ENCODE measurements at places on chromosomes 13 and 19.

DNA sequence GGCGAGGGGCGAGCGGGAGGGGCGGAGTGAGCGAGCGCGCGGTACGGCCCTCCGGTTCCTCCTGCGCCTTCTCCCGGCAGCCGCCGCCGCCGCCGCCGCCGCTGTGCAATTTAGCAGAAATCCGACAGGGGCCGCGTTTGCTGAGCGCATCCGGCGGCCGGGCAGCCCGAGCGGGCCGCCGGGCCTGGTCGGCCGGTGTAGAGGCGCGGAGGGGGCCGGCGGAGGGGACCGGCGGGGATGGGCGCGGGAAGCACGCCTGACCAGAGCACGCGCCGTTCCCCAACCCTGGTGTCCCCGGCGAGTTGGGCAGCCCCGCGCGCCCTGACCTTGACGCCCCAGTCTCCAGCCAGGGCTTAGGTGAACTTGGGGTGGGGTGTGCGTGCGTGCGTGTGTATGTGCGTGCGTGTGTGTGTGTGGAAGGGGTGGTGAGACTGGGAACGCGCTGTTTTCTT lies 144.5 kb upstream of the ZNF536 start:
- DNase-seq: peak; percentile 82

- DNase-seq: no peak
Observed at GRCh38 chr13:76552807-76553206, 333.4 kb downstream of the KCTD12 start.

DNA sequence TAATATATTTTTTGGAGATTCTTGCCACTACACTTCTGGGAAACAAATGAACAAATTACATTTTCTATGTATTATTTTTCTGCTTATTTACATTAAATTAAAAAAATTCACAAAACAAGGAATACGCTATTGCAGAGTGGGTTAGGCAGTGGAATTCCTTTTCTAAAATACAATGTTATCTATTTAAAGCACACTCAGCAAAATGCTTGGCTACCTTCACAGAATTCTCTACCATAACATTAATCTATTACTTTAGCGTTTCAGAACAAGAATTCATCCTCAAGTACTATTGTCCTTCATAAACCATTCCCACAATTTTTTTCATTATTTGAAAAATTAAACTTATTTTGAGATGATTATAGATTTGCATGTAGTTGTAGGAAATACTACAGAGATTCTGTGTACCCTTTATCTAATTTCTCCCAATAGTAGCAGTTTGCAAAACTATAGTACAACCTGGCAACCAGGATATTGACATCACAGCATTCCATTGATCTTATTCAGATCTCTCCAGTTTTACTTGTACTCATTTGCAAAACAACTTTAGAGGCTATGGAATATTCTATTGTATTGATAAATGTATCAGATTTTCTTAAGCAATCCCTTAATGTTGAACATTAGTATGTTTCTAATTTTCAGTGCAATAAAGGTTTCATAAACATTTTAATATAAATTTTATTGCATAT lies 120.9 kb downstream of the DLEU7 start:
- no peak for DNase-seq

DNA sequence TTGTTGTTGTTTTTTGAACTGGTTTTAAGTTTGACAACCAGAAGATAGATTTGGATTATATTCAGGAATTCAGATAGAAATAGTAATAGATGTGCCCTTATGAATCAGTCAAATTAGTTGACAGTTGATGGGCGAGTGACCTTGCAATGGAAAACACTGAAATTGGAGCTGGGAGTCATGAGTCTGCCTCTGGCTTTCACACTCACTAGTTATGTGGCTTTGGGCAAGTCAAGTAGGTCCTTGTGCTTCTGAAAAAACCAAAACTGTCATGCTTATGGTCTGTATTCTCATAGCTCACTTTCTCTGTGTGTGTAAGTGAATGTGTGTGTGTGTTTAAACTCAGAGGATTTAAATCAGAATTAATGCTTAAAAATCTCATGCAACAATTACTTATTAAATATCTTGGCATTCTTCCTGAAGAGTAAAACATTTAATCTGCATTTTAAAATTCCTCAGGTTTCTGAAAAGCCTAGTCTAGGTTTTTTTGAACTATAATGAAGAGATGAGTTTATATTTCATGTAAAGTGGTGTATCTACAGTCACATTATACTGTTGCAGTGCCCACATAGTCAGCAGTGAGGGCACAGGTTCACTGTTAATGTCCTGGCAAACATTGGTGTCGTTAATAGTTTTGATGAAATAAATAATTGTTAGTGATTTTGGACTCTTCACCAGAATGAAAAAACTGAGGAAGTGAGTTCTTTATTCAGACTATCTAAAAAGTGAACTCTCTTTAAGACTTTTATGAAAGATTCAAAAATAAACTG lies 32.5 kb downstream of the UCHL3 start:
- no peak for DNase-seq

- DNase-seq: peak; percentile 57
Observed at GRCh38 chr13:34025746-34026145, 207.8 kb downstream of the RFC3 start.

GRCh38 chr13:112760435-112760834 lies 70.6 kb downstream of the ATP11A start:
- no peak for DNase-seq

- no peak for DNase-seq
Observed at GRCh38 chr13:46121597-46122163, 16.8 kb upstream of the CPB2 start.

GRCh38 chr13:93805736-93806135 lies 579.1 kb downstream of the GPC6 start:
- no peak for DNase-seq

GRCh38 chr13:46676378-46676725 lies 120.6 kb downstream of the ESD start:
- DNase-seq: no peak

- no peak for DNase-seq
Observed at GRCh38 chr13:26448032-26448431, 109.5 kb upstream of the WASF3 start.

DNA sequence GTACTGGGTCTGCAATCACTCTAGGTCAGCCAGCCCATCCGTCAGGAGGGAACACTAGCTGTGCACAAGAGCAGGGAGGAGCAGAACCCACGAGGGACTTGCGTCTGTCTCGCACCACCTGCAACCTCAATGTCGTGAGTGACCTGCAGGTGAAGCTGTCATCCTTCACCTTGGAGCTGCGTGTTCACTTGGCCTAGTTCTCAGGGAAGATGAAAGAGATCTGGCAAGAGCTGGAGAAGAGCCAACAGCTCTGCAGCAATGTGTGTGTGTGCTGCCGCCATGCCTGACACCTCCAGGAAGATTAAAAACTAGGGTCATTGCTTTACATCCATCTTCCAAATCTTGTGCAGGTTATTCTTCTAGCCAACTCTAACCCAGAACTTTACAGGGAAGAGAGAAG lies 117.6 kb upstream of the MRI1 start:
- DNase-seq: no peak

DNA sequence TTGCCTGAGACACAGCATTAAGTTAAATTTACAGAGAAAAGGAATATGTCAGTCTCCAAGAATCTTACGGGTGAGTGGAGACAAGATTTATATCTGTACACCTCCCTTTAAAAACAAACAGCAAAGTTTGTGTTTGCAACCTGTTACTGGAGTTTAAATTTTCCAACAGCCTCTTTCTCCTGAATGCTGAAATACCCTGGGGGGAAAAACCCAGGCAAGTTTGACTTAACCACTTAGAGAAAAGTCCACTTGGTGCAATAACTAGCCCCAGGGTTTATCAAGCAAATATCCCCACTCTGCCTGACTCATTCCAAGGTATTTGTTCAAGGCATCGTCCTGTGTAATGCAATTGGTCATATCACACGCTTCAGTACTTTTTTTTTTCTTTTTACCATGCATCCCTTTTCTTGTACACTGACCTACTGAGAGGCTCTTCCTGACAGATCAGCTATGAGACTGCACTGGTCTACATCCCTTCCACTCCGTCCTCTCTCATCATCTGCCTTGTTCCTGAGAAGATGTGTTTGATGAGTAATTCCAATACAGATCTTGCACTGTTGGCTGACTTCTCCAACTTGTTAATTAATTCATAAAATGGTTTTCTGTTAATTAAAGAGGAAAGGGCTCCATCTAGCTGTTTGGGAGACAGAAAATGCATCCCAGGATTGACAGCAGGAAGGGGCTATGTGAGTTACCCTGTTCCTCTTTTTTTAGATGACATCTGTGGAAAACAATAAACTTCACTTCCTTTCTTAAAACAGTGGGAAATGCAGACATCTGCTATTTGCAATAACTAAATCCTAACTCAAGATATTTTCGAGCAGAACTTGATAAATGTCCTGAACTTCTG lies 212.5 kb upstream of the IRS2 start:
- peak; percentile 52 for DNase-seq

DNA sequence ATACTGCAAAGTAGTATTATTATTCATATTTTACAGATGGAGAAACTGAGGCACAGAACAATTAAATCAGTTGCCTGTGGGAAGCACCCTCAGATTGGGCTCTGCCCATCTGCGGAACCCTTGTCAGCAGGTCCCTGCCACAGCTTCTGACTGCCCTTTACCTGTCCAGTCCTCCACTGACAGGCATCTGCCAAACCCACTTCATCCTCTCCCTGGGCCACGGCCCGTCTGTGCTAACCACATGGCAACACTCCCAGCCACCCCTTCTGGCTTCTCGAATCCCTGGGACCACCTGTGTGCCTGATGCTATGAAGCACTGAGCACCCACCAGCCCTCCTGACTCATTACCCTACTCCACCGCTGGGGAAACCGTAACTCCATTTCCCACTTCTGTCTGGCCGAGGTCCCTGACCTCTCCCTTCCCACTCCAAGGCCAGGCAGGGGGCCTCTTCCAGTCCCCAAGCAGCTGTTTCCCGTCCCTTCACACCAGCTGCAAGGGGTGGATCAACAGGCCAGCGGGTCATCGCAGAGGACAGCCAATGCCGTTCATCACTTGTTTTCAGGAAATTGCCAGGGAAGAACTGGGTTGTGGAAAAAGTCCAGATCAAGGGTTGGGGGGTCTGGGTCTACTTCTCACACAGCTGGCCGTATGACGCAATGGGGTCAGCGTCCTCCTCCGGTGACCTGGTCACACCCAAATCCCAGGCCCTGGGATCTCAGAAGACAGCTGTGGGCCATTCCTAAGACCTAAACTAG lies 2.5 kb downstream of the KANK3 start:
- DNase-seq: no peak

DNA sequence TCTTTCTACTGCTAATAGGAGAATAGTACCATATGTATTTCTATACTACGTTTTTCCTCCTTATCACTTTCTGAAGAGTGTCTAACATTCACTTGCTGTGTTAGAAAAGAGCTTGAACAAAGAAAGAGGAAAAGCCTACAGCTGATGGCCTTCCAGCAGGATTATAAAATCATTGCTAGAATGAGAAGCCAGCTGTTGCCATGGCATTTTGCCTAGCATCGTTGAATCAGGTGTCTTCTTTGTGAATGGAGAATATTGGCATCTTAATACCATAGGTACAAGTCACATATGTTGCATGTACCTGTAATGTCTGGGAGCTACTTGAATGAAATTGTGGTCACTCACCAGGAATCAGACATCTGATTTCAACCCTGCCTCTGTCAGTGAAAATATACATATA lies 1174.9 kb downstream of the PCDH17 start:
- DNase-seq: no peak

- peak; percentile 70 for DNase-seq
Observed at GRCh38 chr13:95714142-95714832, 37.3 kb downstream of the DNAJC3 start.

GRCh38 chr19:7917267-7918061 lies 2.7 kb upstream of the SNAPC2 start:
- DNase-seq: peak; percentile 70

- no peak for DNase-seq
Observed at GRCh38 chr13:29109987-29110386, 289.8 kb downstream of the MTUS2 start.

DNA sequence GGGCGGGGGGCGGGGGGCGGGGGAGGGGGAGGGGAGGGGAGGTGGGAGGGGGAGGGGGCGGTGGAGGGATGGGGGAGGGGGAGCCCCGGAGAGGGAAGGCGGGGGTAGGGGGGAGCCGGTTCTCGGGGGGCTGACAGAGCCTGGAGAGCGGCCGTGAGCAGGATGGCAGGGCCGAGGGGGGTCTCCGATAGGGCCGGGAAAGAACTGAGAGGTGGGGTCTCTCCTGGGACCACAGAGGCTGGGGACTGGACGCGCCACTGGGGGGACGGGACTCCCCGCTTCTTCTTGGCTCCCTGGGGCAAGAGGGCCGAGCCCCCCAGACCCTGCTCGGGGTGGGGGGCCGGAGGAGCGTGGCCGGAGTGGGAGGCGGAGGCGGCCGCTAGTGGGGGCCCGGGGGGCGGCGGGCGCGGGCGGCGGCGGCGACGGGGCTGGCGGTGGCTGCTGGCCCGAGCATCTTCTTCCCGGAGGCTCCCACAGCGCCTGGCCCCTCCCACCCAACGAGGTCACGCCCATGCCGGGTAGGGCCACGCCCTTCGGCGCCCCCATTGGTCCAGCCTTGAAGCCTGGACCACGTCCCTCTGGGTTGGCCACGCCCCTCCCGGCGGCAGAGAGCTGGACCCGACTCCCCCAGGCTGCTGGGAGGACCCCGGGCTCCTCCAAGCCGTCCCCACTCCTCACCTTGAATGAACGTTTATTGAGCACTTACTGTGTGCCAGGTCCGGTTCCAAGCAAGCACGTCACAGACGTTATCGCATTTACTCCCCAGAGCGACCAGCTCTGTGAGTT lies at the start of gene NOVA2:
Gene NOVA2 (minus strand): TSS at position 313 of the 786 bp plus-strand sequence. CDS start 514 bp downstream, outside the sequence.
- peak; percentile 80 for DNase-seq

GRCh38 chr13:28630869-28631268 lies 28.1 kb upstream of the POMP start:
- DNase-seq: peak; percentile 30

DNA sequence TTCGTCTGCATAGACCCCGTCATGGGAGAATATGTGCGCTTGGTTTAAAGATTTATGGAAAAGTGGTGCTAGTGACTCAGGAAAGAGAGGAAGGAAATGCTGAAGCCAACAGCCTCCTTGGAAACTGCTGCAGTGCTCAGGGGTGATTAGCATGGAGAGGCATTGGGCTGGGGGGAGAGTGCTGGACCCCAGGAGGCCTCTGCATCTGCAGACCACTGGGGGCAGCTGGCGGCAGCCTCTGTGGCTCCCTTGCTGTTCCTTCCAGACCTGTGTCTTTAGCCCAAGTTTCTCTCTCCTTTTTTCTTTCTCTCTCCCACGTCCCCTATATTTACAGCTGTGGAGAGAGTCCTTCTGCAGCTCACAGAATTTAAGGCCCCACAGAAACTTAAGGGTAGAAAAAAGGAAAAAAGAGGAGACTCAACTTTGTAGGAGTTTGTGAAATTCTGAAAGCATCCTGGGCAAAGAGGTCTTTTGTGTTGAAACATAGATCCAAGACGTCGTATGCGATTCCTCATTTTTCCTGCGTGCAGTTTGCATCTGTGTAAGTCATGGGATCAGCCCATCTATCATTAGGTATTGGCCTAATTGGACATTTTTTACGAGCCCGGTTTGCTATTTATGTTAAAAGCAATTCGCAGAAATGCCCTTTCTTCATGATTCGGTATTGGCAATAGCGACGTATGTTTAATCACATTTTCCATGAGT lies 116.2 kb upstream of the ZNF536 start:
- DNase-seq: peak; percentile 35

GRCh38 chr19:47035127-47036096 lies 13.0 kb downstream of the TMEM160 start:
- DNase-seq: peak; percentile 97
